ENCODE measurements at places on chromosomes 1 and 21.

GRCh38 chr21:20971296-20971921, 26.8 kb upstream of the NCAM2 start:
- DNase-seq: peak; percentile 2

DNA sequence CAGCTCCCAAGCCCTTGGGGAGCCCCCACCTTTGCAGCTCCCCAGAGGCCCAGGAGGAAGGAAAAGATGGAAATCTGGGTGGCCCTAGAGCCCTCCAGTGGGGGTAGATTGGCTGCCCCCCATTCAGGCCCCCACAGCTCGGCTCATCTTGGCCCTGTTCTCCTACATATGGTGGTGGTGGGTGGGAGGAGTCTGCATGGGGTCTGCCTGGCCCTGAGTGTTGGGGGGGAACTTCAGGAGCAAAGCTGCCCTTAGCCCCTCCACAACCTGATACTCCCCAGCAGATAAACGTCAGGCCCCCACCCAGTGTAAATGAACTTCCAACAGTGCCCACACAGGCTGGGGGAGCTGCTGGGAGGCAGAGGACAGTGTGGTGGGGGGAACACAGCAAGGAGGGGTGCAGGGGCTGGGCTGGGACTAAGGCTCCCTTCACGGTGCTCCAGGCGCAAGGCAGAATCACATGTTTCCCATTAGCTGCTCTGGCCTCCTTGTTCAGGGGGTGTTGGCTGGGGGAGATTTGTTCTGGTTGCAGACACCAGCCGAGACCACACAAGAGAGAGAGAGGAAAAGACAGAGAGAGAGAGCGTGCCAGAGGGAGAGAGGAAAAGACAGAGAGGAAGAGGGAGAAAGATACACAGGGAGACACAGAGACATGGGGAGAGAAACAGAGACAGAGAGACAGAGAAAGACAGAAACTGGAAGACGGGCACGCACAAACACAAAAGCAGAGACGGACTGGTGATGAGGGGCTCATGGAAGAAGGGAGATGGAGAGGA, 42.6 kb downstream of the AHDC1 start:
- DNase-seq: no peak

DNA sequence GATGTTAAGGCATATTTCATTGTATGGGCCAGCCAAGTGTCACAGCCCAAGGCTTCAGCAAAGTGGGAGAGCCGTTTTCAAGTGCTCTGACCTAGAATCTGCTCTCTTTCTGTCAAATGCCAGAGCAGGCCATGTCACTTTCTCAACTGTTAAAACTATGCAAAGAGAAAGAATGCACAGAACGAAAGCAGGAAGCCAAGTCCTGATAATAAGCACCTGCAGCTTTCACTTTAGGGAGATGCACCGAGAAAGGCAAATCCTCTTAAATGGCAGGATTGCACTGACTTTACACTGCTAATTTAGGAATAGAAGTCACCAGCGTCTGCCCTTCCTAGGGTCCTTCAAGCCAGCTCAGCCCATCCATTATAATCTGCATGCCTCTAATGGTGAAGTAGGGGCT, 49.2 kb upstream of the NTPCR start:
- no peak for DNase-seq

- no peak for DNase-seq
These were observed 8.4 kb downstream of the TNFRSF1B start for GRCh38 chr1:12174924-12175810.

Measured in CD4-positive, alpha-beta T cell treated with Interleukin-17A for 1 hour (primary cell).